NCI-H2029 treated with DMSO at 0.1 percent for 48 hours (cell line): ENCODE measurements at places on chromosomes 5 and 9.

DNA sequence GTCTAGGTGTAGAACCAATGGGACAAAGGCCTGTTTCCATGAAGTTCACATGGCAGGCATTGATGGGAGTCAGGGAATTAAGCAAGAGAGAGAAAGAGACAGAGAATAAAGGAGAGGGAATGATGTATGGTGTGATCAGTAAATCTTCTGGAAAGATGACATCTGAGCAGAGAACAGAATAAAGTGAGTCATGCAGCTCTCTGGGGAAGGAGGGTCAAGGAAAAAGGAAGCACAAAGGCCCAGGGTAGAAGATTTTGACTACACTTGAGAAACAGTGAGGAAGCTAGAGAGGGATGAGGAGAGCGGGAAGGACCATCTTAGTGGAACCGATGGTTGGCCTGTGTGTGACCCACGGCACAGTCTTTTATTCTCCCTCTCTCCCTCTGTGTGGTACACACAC, 425.9 kb downstream of the SPOCK1 start:
- no peak for DNase-seq

DNA sequence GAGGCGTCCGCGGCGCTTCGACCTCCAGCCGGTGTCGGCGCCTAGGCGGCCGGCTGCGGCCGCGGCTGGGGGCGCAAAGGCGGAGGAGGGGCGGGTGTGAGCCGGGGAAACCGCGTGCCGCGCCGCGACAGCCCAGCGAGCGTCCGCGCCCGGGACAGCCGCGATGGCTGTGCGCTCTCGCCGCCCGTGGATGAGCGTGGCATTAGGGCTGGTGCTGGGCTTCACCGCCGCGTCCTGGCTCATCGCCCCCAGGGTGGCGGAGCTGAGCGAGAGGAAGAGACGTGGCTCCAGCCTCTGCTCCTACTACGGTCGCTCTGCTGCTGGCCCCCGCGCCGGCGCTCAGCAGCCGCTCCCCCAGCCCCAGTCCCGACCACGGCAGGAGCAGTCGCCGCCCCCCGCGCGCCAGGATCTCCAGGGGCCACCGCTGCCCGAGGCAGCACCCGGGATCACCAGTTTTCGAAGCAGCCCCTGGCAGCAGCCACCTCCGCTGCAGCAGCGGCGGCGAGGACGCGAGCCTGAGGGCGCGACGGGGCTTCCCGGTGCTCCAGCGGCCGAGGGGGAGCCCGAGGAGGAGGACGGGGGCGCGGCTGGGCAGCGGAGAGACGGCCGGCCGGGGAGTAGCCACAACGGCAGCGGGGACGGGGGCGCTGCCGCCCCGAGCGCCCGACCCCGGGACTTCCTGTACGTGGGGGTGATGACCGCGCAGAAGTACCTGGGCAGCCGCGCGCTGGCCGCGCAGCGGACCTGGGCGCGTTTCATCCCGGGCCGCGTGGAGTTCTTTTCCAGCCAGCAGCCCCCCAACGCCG, 605 bp downstream of the CHSY3 start:
- DNase-seq, result no peak

GRCh38 chr5:14238272-14238671, 95.1 kb downstream of the TRIO start:
- no peak for DNase-seq

GRCh38 chr5:179475208-179475751, 75.1 kb upstream of the RUFY1 start:
- DNase-seq, result no peak

DNA sequence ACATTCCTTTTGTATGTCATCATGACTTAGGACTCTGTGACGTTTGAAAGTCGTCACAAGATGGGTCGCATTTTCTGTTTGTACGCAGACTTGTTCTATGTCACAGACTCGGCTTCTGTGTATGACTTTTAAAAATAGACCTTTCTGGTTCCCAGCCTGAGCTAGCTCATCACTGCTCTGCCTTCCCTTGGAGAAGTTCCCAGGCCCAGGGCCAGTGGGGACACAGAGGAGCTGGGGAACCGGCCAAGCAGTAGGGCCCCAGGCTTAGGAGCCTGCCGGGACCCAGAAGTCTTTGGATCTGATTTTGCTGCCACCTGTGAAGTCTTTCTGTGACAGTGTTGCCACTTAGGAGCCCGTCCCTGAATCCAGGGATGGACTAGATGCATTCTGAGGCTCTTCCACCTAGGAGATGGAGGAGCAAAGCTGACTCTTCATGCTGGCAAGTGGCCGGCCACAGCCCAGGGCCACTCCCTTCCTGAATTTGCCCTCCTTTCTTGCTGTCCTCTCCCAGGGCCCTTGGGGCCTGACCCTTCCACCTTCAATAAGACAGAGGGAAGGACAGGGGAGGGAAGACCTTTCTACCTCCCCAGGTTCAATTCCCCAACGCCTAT, 18.1 kb upstream of the UBE2QL1 start:
- DNase-seq, result no peak

DNA sequence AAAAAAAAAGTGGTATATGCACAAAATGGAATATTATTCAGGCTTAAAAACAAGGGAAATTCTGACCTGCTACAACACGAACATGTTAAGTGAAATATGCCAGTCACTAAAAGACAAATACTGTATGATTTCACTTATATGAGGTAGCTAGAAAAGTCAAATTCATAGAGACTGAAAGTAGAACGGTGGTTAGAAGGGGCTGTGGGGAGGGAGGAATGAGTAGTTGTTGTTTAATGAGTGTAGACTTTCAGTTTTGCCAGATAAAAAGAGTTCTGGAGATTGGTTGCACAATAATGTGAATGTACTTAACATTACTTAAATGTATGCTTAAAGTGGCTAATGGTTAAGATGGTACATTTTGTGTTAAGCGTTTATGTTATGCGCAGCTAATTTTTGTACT, 79.5 kb upstream of the IL12B start:
- DNase-seq, result no peak

DNA sequence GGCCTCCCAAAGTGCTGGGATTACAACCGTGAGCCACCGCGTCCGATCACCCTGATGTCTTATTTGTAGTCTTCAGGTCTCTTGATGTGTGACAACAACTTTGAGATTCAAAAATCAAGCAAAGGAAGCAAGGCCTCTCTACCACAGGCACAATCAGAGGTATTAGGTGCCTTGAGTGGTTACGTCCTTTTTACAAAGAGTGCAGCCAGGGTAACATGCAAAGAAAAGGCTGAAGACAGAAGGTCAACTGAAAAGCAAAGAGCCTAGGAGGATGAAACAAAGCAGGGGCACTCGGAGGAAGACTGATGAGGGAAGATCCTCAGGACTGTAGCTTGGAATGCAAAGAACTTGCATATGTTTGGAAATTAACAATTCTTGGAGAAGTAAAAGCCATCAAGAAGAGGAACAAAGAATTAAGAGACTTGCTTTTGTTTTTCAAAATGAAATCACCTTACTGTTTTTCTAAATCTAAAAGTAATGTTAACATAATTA, 362.1 kb downstream of the EBF1 start:
- DNase-seq, result no peak

- DNase-seq, result no peak
Observed at GRCh38 chr9:133540698-133541025, 6.2 kb downstream of the ADAMTSL2 start.

GRCh38 chr5:9408964-9409363, 136.9 kb downstream of the SEMA5A start:
- no peak for DNase-seq

DNA sequence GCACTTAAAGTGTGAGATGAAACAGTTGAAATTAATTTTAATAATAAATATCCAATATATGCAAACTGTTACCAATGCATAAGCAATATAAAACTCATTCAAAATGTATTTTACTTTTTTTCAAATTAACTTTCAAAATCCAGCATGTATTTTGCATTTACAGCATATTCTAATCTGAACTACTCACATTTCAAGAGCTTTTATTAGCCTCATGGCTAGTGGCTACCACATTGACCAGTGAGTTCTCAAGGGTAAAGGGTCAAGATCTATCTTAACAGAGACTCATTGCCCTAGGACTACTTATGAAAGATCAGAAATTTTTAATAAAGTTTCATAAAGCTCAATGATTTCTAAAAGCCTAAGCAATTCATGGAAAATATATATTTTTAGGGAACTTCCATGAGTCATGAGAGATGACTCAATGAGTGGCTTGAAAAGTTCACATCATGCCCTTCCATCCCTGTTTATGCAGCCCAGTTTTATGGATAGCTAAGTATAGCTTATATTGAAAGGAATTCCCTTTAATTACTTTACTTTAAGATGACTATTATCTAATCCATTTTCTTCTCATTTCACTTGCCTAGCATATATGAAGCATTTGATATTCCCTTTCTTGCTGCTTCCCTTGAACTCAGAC, 608.6 kb downstream of the SLCO4C1 start:
- no peak for DNase-seq

DNA sequence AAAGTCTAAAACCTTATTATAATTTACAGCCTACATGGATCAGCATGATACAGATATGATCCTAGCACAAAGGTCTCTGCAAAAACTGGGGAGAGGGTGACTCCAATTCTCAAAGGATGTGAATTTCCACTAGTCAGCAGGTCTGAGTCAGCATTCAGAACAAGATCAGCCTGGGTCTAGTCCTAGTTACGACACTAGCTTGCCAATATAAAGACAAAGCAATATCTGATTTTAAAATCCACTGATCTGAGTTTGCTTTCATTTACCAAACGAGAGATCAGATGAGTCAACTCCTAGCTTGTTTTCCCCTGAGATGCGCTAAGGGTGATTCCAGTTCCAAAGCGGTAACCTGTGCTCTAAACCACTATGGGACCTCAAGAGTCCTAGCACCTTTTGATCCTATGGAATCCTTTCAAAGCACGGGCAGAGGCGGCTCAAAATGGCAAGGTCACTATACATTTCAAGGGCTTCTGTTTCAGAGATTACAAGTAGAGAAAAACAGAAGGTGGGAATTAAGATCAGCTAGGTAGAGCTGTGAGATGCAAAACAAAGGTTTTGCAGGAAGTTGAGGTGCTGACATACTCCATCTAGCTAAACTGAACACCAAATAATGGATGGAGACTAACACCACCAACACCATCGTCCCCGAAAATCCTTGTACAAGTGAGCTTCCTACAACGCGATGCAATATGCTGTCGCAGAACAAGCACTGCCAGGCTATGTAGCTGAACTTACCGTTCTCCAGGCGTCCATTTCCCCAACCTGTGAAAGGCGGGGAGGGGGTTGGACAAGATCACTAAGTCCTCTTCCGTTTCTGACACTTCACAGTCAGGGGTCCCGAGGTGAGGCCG, 906 bp downstream of the SLC25A51 start:
- no peak for DNase-seq

GRCh38 chr9:119873877-119874276, 504.6 kb upstream of the BRINP1 start:
- no peak for DNase-seq

DNA sequence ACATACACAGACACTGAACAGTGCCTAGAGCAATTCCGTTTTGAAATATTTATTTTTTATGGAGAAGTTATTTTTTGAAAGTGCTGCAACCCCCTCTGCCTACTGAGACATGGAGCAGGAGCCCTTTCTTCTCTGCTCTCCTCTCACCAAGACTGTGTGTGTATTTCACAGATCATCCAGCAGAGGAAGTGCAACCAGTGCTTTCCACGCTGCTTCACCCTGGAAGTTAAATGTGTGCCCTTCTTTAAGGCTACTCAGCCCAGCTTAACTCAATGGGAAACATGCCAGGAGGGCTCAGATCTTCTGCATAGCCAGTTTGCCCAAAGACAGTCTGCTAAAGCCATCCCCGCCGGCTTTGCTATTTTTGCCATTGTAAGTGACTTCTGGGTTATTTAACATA, 606.3 kb downstream of the TLE1 start:
- no peak for DNase-seq

DNA sequence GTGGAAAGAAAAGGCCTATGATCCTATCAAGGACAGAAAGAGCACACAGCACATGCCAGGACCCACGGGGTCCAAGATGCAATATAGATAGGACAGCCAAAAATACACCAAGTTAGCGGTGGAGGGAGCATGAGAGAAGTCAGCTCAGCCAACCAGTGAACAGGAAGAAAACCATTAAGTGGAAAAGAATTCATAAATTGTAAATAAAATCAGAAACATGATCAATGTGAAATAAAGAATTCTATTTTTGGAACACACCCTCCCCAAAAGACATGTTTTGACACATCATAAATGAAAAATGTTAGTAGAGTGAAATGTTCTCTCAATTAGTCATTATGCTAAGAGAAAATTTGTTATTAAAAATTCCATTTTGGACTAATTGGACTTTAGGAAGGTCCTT, 35.6 kb downstream of the ATPSCKMT start:
- no peak for DNase-seq
